ENCODE measurements at places on chromosomes 16 and 17.

GRCh38 chr17:21242026-21242697 is 11.0 kb downstream of the NATD1 start:
- DNase-seq, result no peak

GRCh38 chr16:4586291-4586690 is 28.4 kb downstream of the UBALD1 start:
- no peak for DNase-seq

GRCh38 chr17:66472123-66472522 is 169.7 kb downstream of the PRKCA start:
- no peak for DNase-seq

DNA sequence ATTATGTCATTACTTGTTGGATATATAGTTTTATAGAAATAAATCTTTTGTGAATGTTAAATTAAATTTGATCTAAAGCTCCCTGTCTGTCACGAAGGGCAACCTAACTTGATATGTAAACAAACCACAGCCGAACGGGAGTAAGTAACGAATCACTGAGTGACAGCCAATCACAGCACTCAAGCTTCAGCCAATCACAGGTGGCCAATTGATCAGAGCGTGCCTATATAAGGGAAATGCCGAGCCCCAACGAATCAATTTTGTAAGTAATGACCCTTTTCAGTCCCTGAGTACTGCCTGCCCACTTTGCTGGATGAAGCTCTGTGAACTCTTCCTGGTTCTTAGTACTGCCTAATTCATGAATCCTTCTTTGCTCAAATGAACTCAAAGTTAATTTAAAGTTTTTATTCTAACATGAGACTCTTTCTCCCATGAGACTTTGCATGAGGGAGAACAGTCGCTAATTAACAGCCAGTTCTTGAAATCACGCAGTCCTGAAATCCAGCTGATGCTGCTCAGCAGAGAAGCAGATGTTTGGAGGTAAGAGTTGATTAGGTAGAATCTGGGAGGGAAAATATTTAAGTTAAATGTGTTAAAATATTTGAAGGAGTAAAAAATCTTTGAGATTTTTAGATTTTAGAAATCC is 302.2 kb downstream of the CNTNAP4 start:
- DNase-seq, result no peak

- no peak for DNase-seq
Measured at GRCh38 chr17:21381076-21381706, 5.0 kb downstream of the KCNJ12 start.

GRCh38 chr17:42289611-42290181 is 1.4 kb downstream of the STAT5A start:
- DNase-seq, result no peak

- DNase-seq, result no peak
Measured at GRCh38 chr17:42780851-42781638, 635 bp downstream of the WNK4 start.

DNA sequence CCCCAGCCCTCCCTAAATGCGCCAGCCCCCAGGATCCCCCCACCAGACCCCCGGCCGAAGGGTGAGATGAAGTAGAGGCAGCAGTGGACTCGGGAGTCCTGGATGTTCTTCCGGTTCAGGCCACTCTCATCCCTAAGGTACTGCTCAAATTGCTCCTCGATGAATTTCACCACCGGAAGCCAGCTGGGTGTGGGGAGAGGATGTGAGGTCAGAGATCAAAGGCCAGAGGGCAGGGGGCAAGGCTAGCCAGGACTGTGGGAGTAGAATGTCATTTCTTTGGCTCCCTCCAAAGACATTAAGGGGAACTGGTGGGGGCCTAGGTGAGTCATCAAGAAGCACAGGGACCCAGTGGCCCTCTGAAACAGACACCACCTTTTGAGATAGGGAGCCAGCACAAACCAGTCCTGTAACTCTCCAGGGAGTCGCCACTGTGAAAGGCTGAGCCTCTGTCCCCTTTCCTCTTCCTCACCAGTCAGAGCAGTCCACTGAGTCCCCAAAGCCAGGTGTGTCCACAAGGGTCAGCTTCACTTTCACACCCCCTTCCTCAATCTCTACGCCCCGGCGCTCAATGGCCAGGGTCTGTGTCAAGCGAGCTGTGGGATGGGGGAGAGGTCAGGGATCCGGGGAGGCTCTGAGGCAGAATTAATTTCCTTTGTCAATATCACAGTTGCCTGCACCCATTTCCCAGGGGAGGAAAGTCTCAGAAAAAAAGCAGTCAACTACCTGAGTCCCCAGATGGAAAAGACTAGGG is 895 bp downstream of the SEPTIN1 start:
- DNase-seq, result no peak

GRCh38 chr17:57940653-57941329 is 14.4 kb downstream of the CUEDC1 start:
- DNase-seq, result peak; percentile 41

- DNase-seq, result peak; percentile 44
Measured at GRCh38 chr17:79838522-79839274, 542 bp downstream of the CBX4 start.

- DNase-seq, result no peak
Measured at GRCh38 chr17:77128896-77129567, 11.7 kb upstream of the SEC14L1 start.

- no peak for DNase-seq
Measured at GRCh38 chr16:11788914-11789313, 8.1 kb downstream of the ZC3H7A start.

DNA sequence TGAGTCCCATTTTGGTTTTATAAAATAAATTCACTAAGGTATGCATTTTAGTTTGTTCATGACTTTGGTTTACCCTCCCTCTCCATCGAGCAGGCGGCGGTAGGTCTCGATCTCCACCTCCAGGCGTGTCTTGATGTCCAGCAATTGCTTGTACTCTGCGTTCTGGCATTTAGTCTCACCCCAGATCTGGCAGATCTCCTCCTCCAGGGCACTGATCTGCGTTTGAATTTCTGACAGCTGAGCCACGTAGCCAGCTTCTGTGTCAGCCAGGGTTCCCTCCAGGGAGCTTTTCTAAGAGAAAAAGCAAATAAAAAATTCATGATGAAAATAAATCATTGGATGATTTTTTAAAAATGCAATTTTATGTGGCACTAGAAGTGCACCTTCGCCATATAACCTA is 4.2 kb downstream of the KRT24 start:
- no peak for DNase-seq

DNA sequence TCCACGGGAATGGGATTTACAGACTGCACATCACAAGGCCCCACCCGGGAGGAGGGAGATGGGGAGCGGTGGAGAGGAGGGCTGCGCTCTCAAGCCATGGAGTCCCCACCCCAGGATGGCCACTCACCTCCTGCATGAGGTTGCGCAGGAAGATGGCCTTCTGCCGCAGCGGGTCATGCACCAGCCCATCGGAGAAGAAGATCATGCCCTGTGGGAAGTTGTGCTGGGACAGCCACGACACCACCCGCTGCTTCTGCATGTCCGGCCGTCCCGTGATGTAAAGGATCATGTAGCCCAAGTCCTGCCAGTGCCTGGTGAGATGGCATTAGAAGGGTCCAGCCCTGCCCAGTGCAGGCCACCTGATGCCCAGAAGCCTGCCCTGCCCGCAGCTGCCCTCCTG is 17.0 kb downstream of the PIMREG start:
- no peak for DNase-seq

DNA sequence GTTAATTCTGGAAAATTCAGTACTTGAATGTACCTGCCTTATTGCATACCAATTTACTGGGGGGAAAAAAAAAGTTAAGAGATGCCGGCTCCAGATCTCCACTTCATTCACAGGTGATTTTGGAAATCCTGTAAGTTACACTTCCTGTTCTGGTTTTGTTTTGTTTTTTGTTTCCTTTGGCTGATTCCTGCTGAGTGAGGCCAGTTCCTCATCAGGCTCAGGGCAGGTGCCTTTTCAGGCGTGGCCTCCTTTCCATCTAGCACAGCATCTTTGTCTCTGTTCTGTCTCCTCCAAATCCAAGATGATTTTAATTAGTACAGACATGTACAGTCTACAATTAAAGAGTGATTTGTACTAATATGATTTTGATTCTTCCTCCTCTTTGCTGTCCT is 19.2 kb downstream of the CYB561 start:
- DNase-seq, result no peak

DNA sequence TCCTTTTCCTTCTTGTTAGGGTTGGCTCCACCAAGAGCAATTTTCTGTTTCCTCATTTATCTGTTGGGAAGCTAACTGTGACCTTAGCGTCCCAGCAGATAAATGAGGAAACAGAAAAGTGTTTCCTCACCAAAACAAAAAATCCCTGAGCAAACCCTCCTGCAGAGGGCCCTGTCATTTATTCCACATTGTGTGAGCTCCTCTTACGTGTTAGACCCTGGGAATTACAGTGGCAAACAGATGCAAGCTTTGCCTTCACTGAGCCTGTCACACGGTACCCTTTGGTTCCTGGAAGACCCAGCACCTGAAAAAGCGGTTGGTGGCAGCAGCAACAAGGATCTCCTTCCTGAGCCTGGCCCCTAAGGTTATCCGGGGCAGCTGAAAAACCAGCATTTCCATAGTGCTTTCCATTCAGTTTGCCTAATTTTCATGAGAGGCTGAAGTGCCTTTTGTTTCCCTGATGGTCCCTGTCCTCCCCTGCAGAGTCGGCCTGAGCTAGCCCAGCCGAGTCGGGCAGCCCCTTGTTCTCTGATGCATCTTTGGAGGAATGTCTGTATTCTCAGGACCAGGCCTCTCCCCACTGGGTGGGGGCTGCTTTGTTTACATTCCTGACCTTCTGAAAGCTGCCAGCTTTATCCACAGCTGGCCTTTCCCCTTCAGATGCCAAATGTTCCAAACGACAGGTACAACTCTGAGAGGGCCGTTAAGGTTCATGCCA is 34.7 kb downstream of the YPEL2 start:
- DNase-seq, result no peak

- DNase-seq, result no peak
Measured at GRCh38 chr17:50272246-50272645, 2.0 kb upstream of the TMEM92 start.

- peak; percentile 73 for DNase-seq
Measured at GRCh38 chr17:11598274-11599221, at the start of gene DNAH9. Gene DNAH9 (plus strand): TSS chr17:11598470. CDS start chr17:11598499, 29 bp downstream.

- DNase-seq, result no peak
Measured at GRCh38 chr17:64231567-64232141, 31.4 kb downstream of the TEX2 start.

DNA sequence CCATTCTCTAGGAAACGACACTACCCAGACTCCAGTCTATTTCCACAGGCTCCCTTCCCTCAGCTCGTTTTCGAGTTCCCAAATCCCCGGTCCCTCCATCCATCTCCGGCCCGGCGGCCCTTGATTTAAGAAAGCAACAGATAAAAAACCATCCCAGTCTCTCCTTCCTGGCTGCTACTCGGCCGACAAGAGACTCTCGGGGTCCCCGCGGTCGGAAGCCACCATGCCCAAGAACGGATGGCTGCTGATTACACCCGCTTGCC is 182 bp downstream of the RPL26 start:
- DNase-seq, result no peak

DNA sequence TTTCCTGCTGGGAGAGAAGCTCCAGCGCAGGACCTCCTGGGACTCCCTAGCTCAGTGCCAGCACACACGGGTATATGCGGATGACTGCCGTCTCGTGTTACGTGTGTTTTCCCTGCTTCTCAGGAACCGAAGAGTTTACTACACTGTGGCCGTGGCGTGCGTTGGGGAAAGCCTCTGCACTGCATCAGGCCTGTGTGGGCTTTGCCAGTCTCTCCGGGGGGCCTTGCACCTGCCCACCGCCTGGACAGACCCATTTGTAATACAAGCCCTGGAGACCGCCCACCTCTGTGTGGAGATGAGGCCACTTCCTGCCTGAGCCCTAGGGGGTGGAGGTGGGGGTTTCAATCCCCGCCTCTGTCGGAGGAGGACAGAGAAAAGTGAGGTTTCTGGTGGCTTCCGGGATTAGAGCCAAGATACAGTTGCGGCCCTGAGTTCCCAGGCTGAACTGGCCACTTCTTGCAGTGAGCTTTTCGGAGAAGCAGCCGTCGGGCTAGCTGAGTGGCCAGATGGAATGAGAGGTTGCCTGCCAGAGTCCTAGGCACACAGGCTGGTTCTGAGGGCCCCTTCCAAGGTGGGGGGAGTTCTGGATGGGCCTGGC is 43.4 kb upstream of the GSE1 start:
- no peak for DNase-seq
